Ammon's horn (tissue), 1 donor: ENCODE measurements at places on chromosomes 6 and 20.
A peak's percentile ranks its signal among the peaks of the same experiment; 100 is the strongest.

DNA sequence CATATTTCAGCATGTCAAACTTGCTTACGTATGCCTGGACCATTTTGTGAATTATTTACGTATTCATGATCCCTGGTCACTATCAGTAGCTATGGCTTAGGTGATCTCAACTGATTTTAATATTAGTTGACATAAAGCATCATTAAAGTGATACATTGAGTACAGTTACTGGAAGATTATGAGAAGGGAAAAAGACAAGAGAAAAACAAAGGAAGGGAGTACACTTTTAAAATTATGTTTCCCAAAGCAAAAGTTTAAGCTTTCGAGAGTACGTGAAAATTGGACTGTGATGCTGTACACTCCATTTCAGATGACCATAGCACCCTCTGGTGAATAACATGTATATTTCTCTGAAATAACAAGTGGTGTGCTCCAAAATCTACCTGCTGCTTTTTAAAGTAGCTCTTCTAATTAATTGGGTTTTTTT is 215.0 kb upstream of the HSF2 start:
- peak; percentile 51 for DNase-seq

DNA sequence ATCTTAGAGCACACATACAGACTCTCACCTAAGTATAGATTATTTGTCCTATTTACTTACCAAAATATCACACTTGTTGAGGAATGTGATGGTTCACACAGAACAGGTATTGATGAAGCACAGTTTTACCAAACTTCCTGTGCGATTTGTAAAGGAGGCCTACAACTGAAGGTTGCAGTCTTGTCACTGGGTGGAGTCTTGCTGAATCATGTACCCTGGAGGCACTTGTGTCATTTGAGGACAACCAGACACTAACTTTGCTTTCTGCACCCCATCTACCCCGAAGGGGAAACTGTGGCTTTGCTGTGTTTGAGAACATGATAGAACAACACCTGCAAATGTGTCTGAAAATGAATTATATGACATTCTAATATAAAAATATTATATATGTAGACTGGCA is 32.4 kb upstream of the HINT3 start:
- DNase-seq = no peak

DNA sequence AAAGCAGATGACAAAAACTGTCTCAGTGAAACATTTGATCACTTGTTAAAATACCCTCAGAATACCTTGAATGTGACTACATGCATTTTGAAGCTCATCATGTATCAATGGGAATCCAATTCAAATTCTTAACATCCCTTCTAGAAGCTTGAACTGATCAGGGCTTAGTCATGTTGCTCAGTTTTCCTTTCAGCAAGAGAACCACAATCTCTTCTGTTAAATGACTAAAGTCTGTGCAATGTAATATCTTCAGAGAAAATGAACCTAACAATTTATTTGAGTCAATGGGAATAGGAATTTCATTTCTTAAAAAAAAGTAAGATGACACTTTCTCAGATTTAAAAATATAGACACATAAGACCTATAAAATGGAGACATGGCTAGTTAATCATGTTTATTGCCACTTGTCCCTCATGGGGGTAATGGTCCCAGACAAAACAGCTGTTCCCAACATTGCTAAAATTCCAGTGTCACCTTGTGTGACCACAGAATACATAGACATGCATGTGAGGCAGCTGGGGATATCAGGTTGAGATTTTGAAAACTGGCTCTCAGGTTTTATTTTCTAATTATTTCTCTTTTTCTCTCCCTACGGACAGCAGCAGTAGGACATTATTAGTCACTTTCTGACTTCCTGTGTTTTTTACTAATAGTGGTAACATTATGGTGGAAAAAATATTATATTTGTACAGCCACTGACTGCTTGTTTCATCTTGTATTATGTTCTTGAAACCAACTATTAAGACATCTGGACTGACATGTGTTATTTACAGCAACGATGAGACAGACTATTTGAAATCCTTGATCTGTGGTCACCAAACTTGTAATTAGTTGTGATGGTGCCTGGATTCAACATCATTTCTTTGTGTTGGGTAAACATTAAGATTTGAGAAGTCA is 192.5 kb downstream of the COL9A1 start:
- DNase-seq = no peak

- peak; percentile 75 for DNase-seq
Measured at GRCh38 chr20:49608752-49609670, 41.1 kb upstream of the PTGIS start.

- DNase-seq = no peak
Measured at GRCh38 chr6:111581957-111582356, 23.7 kb downstream of the TRAF3IP2 start.

GRCh38 chr6:34059136-34059731 is 86.7 kb downstream of the GRM4 start:
- DNase-seq = no peak

DNA sequence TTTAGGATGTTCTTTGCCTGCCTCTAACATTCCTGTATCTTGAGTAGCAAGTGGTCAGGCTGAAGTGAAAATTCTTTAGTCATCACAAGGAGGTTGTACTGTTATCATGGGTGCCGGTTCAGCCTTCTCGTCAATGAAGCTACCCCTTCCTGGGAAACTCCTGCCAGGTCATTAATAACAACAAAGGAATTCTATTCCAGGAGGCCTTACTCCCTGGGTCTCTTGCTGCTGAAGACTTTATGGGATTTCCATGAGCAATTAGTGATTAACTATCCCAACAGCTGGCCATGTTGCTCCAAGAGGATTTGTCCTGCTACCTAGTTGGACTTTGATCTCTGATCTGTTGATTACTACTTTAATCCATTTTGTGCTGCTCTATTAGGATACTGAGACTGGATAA is 62.7 kb upstream of the ELOVL5 start:
- no peak for DNase-seq
